ENCODE measurements at places on chromosomes 1 and 21.

GRCh38 chr1:39317111-39317510 is 112.6 kb downstream of the MACF1 start:
- DNase-seq = no peak

DNA sequence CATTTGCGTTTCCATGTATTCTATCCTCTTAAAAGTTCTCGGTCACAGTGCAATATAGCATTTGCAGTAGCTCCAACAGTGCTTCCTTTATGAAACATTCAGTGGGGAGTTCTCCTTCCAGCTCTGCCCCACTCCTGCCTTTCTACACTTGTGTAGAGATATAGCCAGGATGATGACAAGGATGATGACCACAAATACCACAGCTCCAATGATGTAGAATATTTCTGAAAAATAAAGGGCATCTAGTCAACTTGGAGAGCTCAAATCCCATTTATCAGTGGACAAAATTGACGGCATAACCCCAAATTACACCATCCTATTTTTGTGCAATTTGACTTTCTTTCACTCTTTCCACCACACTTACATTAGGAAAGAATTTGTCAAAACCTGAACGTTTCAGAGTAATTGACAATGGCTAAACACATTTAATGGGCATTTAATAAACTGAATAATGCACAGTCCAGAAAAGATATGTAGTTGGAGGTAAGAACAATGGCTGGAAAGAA is 11.1 kb downstream of the F3 start:
- DNase-seq = no peak

- DNase-seq = no peak
These were observed 60.6 kb downstream of the UBIAD1 start for GRCh38 chr1:11333631-11334030.

DNA sequence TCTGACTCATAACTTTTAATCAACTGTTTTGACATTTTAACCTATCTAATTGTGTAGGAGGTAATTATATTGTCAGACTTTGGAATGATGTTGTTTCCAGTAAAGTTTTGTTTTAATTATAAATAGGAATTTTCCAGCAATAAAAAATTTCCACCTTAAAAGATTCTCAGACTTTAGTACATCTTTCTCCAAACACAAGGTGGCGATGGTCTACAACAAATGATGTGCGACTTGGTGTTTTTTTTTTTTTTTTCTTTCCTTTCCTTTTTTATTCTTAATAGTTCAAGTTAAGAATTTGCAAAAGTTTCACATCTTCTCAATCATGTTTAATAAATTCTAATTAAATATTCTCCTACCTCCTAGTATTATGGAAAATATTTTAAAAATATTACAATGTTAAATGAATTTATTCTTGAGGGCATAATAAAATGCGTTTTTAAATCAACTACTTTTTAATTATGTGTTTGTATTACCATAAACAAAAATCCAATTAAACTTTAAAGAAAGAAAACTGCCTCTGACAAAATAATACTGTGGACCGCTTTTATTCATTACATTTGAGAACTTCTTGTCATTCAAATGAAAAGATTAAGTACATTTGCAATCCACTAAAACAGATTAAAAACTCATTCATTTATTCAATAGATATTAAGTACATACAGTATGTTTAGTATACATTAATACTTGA is 4.4 kb upstream of the ADAMTS1 start:
- DNase-seq = no peak

DNA sequence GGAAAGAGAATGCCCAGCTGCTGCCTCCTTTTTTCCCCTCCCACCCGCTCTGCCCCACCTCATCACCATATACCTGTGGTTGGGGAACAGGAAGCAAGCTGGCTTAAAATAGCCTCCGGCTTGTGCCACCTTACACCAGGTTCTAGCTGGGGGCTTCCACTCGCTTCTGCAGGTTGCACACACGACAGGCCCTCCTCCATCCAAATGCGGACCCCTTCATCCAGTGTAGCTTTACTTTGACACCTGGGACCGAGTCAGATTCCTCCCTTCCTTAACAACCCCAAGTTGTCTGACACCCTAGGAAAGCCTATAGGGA is 14.6 kb downstream of the BLACAT1 start:
- no peak for DNase-seq

DNA sequence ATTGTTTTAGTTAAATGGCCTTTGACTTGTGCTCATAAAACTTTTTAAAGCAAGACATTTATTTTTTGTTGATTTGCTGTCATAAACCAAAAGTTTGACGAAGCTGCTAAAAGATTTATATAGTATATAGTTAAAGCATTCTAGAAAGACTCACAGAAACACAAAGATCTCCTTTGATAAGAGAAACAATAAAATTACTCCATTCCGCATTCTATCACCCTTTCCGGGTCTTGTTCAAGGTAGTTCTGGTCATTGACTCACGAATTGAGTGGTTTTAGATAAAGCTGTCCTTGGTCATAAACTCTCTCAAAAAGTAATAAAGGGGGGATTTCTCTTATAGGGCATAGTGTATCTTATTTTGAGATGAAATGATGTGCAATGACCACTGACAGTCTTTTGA is 1010.5 kb upstream of the NCAM2 start:
- DNase-seq = no peak

DNA sequence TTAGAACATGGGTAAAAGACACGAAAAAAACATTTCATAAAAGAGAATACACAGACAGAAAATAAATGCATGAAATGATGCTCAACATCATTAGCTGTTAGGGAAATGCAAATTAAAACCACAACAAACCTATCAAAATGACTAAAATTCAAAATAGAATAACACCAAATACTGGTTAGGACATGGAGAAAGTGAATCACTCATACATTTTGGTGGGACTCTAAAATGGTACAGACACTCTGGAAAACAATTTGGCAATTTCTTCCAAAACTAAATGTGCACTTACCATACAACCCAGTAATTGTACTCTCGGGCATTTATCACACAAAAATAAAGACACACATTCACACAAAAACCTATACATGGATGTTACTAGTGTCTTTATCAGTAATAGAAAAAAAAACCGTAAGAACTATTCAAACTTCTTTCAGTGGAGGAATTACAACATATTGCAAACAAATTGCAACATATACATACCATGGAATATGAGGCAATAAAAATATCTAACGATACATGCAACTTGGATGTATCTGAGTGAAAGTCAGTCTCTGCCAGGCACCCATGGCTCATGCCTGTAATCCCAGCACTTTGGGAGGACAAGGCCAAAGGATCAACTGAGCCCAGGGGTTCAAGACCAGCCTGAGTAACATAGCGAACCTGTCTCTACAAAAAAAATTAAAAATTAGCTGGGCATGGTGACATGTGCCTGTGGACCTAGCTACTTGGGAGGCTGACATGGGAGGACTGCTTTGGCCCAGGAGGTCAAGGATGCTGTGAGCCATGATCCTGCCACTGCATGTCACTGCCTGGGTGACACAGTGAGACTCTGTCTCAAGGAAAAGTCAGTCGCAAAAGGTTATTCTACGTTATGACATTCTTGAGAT is 19.6 kb downstream of the HSF2BP start:
- DNase-seq = no peak

- DNase-seq = no peak
These were observed 4.1 kb downstream of the UQCRHL start for GRCh38 chr1:15803380-15803779.

GRCh38 chr1:45545553-45546310 is 4.9 kb upstream of the AKR1A1 start:
- DNase-seq = no peak

DNA sequence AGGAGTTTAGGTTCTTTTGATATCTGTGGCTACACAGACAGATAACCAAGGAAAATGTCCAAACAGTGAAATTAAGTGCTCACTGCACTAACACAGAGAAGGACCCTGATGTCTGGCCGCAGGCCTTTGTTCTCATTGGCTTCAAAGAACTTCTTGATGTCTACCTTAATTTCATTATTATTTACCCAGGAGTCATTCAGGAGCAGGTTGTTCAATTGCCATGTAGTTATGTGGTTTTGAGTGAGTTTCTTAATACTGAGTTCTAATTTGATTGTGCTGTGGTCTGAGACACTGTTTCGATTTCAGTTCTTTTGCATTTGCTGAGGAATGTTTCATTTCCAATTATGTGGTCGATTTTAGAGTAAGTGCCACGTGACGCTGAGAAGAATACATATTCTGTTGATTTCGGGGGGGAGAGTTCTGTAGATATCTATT is 15.2 kb upstream of the LGALS8 start:
- no peak for DNase-seq

- DNase-seq = no peak
These were observed 121.5 kb downstream of the COL24A1 start for GRCh38 chr1:86035101-86035500.

GRCh38 chr1:74468982-74469603 is 43.3 kb downstream of the LRRC53 start:
- DNase-seq = no peak

DNA sequence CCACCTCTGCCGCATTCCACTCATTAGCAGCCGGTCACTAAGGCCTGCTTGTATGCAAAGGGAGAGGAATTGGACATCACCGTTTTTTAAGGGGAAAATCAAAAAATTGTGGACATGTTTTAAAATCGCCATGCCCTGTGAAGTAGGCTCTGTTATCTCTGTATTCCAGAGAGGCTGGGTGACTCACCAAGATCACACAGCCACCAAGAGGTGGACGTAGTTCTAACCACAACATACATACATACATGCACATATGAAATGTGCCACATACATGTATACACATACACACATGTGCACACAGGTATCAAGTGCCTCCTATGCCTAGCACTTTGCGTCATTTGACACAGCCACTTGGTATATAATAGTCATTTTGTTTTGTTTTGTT is 16.0 kb upstream of the ZSCAN20 start:
- no peak for DNase-seq

DNA sequence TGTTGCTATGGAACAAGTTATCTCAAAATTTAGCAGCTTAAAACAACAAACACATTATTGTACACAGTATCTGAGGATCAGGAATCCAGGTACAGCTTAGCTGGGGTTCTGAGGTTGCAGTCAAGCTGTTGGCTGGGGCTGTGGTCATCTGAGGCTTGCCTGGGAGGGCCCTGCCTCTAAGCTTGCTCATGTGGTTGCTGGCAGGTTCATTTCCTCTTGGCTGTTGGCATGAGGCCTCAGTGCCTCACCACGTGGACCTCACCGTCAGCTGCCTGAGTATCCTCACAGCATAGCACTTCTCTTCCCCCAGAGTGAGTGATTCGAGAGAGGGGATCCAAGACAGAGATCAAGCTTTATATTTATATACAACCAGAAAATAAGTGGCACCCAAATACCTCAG is 18.6 kb downstream of the NTPCR start:
- no peak for DNase-seq

- no peak for DNase-seq
These were observed 130.3 kb upstream of the PLXNA2 start for GRCh38 chr1:208374391-208374941.

DNA sequence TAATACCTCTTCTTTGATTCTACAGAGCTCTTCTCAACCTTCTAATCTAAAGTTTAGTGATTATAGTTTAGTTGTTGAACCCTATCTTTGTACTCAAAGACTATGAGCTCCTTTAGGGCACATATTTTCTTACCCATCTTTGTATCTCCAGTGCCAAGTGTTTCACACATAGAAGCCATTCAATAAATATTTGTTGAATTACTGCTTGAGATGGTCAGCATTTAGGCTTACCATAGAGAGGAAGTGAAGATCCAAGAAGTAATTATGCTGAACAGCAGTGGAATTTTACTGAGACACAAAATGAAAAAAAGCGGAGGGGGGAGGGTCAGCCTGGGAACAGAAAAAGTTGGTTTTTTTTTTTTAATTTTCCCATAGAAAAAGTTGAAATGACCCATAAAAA is 21.9 kb downstream of the PIK3R3 start:
- DNase-seq = no peak

DNA sequence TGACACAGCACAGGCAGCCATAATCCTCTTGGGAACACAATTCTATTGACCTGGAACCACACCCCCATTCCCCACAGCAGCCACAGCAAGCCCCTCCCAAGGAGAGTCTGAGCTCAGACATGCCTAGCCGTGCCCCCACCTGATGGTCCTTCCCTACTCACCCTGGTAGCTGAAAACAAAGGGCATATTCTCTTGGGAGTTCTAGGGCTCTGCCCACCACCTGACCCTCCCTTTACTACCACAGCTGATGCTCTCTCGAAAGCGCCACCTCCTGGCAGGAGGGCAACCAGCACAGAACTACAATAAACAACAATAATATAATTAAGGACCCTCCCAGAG is 184.8 kb upstream of the COA6 start:
- DNase-seq = no peak

DNA sequence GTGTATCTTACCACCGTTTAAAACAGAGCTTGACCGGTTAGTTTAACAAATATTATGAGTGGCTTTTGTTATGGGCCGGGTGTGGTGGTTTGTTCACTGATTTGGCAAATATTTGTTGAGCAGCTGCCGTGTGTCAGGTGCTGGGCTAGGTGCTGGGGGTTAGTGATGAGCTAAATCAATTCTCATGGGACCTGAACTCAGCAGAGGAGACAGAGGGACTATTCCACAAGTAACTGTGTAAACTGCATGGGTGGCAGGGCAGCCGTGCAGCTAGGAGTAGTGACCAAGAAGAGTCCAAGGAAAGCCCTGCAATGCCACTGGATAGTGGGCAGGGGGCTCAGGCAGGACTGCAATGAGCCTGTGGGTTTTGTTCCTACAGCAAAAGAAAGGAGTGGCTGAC is 11.2 kb upstream of the C2CD2 start:
- no peak for DNase-seq

DNA sequence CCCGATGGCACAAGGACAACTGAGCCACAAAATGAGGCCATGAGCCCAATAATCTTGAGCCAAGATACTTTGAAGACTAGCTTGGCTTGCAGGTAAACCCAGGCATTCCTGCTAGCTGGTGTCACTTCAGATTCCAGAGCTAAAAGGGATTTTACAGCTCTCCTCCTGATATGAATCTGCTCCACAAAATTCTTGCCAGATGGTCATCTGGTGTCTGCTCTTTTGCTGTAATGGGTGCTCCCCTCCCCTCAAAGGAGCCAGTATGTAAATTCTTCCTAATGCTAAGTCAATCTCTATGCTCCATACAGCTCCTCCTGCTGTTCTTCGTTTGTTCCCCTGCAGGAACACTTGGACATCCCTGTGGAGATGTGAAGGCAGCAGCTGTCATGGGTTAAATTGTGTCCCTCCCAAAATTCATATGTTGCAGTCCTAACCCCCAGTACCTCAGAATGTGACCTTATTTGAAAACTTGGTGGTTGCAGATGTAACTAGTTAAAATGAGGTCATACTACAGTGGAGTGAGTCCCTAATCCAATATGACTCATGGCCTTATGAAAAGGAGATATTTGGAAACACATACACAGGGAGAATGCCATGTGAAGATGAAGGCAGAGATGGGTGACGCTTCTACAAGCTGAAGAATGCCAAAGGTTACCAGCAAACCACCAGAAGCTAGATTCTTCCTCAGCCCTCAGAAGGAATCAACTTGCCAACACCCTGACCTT is 180.6 kb upstream of the PALMD start:
- no peak for DNase-seq

- no peak for DNase-seq
These were observed 304.2 kb downstream of the CAMTA1 start for GRCh38 chr1:7089497-7089896.

DNA sequence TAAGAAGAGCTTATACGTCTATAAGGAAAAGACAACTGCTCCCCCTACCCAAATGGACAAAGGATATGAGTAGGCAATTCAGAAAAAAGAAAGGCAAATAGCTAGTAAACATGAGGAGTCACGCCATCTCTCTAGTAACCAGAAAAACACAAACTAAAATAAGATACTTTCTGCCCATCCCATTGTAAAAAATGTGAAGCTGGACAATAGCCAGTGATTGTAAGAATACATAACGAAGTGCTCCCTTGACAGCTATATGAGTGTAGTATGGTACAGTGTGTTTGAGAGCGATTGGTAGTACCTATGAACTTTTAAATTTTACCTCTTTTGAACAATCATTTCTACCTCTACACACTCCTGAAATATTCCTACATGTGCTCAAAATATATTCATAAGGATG is 7.5 kb upstream of the GJA8 start:
- no peak for DNase-seq

Data from stimulated activated CD8-positive, alpha-beta memory T cell treated with anti-CD3 and anti-CD28 coated beads, Interleukin-4, amount 100 ng/mL, for 4 hours (primary cell).